ENCODE measurements at places on chromosomes 6 and 20.

- DNase-seq = no peak
These were observed 126.9 kb downstream of the SYCP2 start for GRCh38 chr20:59806578-59806975.

- no peak for DNase-seq
These were observed 132.1 kb downstream of the MMS22L start for GRCh38 chr6:97150932-97151331.

DNA sequence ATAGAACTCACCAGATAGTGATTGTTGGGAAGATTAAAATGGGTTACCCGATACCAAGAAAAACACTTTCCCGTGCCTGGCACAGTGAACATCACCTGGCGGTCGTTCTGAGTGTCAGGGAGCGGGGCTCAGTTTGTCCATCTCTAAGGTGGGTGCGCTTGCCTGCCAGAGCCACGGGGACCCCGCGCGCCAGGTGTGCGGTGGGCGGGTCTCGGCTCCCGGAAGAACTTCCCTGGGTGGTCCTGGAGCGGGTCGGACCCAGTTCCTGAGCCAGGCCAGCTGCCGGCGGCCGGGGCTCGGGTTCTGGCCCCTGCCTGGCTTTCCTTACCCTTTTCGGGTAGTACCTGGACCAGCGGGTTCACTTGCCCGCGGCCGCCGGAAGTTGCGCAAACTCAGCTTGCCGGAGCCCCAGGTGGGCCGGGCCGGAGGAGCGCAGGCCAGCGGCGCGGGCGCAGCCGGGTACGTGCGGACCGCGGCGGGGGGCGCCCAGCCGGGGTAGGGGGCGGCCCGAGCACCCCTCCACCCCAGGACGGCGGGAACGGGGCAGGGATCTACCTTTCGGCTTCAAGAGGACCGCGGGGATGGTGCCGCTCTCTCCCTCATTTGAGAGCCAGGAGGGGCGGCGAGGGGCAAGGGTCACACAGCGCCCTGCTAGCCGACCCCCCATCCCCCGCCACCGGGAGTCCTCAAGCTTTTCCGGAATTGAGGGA lies 7.5 kb downstream of the FAM110A start:
- no peak for DNase-seq

GRCh38 chr6:17600527-17601385 lies 654 bp downstream of the FAM8A1 start:
- DNase-seq = no peak

- DNase-seq = peak; percentile 23
These were observed 9.4 kb downstream of the ABCC10 start for GRCh38 chr6:43436577-43437282.

- no peak for DNase-seq
These were observed 159.6 kb downstream of the TRIM27 start for GRCh38 chr6:28764014-28764723.

- no peak for DNase-seq
These were observed 26.8 kb upstream of the GLP1R start for GRCh38 chr6:39021779-39022178.

GRCh38 chr6:108123946-108124345 lies 41.9 kb upstream of the NR2E1 start:
- no peak for DNase-seq

GRCh38 chr6:68473433-68474210 lies 161.5 kb upstream of the ADGRB3 start:
- DNase-seq = no peak
